ENCODE measurements at places on chromosomes 4 and X. TPM values are rescaled to one million over a fixed set of nuclear protein-coding genes. Genes with fewer than 3 reads are reported as not detected.

The NPY2R gene
- total RNA-seq = not detected

The CT45A5 gene
- total RNA-seq = not detected

The PDE6B gene
- 6.5 TPM for total RNA-seq

DNA sequence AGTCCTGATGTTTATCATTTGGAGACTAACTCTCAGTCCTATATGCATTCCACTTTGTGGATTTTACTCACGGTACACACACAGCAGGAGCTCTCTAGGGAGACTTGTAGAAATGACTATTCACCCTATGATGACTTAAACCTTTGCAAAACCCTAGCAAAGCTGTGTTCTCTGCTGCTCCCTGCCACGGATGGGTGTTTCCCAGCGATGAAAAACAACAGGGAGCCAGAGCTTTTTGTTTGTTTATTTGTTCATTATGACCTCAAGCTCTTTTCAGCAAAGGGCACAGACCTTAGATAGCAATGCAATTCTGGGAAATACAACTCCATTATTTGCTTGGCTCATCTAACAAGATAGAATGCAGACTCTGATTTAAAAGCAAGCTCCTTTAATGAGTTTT, 156.6 kb downstream of the GRIA3 start:
- no peak for DNase-seq

GRCh38 chr4:75705198-75705977, 19.0 kb upstream of the USO1 start:
- DNase-seq = no peak

DNA sequence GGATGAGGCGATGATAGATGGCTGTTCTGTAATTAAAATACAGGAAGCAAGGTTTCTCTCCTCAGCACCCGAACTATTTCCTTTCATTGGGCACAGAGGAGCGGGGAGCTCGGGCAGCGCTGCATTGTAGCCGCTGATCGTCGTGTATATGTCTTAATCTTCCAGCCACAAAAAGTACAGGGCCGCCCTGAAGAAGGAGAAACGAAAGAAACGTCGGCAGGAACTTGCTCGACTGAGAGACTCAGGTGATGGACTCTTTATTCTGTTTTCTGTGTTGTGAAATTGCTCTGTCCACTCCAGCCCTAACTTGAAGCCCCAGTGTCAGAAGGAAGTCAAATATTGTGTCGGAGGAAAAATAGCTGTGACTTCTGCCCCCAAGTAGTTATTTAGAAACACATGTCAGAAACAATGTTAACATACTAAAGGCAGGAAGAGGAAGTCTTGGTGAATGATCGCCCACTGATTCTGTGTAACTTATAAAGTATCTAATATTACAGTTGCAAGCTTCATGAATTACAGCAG, 546 bp downstream of the ZRSR2 start:
- DNase-seq = no peak

DNA sequence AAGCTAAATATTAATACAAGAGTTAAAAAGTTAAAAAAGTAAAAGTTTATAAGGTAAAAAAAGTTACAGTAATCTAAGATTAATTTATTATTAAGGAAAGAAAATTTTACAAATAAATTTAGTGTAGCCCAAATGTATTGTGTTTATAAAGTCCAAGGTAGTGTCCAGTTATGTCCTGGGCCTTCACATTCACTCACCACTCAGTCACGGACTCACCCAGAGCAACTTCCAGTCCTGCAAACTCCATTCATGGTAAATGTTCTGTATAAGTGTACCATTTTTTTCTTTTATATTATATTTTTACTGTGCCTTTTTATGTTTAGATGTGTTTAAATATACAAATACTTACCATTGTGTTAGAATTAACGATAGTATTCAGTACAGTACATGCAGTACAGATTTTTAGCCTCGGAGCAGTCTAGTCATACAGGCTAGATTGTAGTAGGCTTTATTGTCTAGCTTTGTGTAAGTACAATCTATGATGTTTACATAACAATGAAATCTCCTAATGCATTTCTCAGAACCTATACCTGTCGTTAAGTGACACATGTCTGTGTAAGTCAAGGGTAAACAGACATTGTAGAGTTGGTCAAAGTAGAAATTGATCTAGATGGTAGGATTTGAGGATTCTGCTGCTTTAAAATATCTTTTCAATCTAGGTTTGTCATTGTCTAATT, 197.7 kb downstream of the GC start:
- DNase-seq = no peak

DNA sequence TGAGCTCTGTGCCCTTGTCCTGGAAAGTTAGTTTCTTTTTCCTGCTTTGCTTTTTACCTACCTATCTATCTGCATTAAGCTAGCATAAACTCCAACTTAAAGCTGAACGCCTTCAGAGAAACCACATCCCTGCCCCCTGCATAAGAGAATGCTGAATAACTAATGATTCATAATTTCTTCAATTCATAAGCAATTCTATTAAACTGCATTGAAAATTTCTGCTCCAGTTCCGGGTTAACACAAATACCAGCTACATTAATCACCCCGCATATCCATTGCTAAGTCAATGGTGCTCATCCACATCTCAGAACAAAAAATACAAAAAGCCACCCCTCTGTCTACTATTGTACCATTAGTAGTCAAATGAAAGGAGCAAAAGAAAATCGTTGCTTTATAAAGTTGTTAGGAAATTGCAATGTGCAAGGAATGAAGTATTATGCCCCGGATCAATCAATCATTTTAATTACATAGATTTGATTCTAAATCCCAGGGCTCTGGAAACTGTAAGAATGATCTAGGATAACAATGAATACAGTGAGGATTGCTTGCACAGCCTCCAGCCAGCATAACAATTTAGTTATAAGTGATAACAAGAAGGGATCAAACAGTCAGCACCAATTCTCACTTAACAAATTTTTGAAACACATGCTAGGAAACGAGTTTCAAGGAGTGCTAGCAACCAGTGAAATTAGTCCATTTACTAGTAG, 106.8 kb downstream of the ELOVL6 start:
- no peak for DNase-seq

- no peak for DNase-seq
These were observed 108.6 kb downstream of the ACTRT1 start for GRCh38 chrX:127943571-127943970.
